Naive thymus-derived CD4-positive, alpha-beta T cell (primary cell): ENCODE measurements at places on chromosomes 3 and 15. TPM values are rescaled to one million over a fixed set of nuclear protein-coding genes. Genes with fewer than 3 reads are reported as not detected.

The ETV5 gene
- total RNA-seq, result 0.65 TPM

DNA sequence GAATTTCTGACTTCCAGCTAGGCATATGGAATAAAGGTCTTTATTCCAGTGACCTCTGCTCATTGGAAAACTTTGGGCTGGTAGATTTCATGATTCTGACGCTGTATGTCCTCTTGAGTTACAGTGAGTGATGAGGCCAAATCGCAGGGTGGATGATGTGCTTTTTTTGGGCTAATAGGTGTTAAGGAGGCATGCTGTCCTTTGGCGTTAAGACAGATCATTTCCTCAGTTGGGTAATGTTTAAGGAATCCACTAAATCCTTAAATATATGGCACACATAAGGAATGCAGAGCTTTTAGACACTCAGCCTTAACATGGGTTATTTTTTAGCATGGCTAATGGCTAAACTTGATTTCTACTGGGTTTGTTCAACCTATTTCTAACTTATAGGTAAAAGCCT lies 87.9 kb downstream of the LPP start:
- DNase-seq, result no peak

The HTR3E gene
- total RNA-seq, result not detected in 2 replicates

- DNase-seq, result no peak
These were observed 70.1 kb downstream of the GPR160 start for GRCh38 chr3:170107941-170108340.

GRCh38 chr3:124697302-124697701 lies 33.0 kb upstream of the UMPS start:
- DNase-seq, result no peak

DNA sequence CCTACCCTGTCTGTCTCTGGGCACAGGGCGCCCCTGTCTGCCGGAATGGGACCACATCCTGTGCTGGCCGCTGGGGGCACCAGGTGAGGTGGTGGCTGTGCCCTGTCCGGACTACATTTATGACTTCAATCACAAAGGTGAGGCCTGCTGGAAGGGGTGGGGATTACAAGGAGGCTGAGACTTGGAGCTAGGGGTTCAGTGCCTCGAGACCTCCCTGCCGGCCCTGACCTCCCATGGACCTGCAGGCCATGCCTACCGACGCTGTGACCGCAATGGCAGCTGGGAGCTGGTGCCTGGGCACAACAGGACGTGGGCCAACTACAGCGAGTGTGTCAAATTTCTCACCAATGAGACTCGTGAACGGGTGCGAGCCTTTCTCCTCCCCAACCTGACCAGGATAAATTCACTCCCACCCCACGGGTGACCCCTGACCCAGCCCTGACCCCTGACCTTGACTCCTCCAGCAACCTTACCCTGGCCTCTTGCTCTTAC lies 20.4 kb downstream of the PTH1R start:
- no peak for DNase-seq

GRCh38 chr3:108189440-108189839 lies 32.8 kb downstream of the IFT57 start:
- no peak for DNase-seq

The ARPIN gene
- total RNA-seq, result 1.1 TPM

DNA sequence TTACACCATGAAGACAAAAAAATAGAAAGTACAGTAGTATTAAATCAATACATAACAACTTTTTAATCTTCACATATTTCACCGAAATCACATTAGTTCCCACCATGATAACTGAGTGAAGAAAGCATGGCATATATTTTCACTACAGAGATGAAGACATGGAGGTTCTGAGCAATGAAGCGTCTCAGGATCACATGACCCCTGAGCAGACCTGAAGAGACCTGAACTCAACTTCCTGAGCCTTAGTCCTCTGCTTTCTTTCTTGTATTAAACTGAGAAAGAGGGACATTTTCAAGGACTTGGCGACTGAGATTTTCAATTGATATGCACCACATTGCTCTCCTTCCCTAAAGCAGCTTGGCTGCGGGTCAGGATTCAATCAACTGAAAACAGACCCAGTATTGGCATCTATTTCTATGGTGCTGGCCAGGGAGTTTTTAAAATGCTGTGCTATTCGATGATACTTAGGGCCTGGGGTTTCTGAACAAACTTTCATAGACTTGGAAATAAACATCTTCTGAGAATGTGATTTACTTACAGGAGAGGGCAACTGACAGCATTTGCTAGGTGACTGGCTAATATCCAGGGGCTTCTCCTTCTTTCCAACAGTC lies 165.1 kb downstream of the LSAMP start:
- DNase-seq, result no peak

The PLS1 gene
- 2.5 and 3.2 TPM in 2 replicates for total RNA-seq
